Spinal cord (tissue), 10 donors: ENCODE measurements at places on chromosomes 16 and 17. TPM values are rescaled to one million over a fixed set of nuclear protein-coding genes. Genes with fewer than 3 reads are reported as not detected.

Gene CLEC18A
- 1.6 TPM for total RNA-seq

Gene NUPR1
- total RNA-seq = 1.6 TPM

Gene CACNB1
- total RNA-seq = 20.5 TPM

Gene CD300LB
- total RNA-seq = 0.30 TPM

Gene PERCC1
- total RNA-seq = not detected

Gene CCDC78
- 7.5 TPM for total RNA-seq

DNA sequence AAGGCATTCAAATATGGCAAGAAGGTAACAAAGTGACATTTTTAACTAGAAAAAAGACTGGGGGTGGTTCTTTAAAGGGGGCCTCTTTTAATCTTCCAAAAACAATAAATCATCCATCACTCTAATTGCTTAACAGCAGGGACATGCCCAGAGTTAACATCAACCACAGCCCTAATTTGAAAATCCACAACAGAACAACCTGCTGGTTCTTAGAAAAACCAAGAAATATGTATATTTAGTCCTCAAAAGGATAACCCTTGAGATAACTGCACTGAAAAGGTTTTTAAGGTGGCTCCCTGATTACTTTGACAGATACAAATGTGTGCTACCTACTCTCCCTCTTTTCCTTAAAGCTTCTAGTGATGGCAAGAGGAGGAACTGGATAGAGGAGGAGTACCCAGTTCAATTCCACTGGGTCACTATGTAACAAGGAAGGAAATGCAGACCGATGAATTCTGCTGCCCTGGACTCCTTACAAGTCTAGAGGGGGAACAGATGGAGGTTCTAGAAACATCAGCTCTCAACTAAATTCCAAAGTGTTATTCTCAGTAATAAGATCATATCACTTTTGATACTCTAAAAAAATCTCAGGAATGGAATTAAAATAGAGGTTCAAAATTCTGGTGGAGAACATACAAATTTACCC, 54.3 kb downstream of the N4BP1 start:
- DNase-seq = no peak
- H3K27me3 ChIP-seq = no peaks in the 10 kb centered on the region
- H3K4me3 ChIP-seq = no peak overlapping the region
- peaks cover 7% of the 10 kb centered on the region for H3K4me1 ChIP-seq
- peaks cover 8% of the 10 kb centered on the region for H3K36me3 ChIP-seq

GRCh38 chr17:68565661-68566441, 35.3 kb downstream of the FAM20A start:
- no peak overlapping the region for H3K4me3 ChIP-seq
- H3K4me1 ChIP-seq = no peaks in the 10 kb centered on the region
- no peak overlapping the region for H3K27ac ChIP-seq
- H3K36me3 ChIP-seq = no peaks in the 10 kb centered on the region
- H3K27me3 ChIP-seq = no peaks in the 10 kb centered on the region

GRCh38 chr17:83051396-83052240, 27.8 kb upstream of the METRNL start:
- no peaks in the 10 kb centered on the region for H3K27me3 ChIP-seq
- H3K36me3 ChIP-seq = peaks cover 4% of the 10 kb centered on the region
- peak overlapping the region; percentile 76 for H3K27ac ChIP-seq

- no peaks in the 10 kb centered on the region for H3K4me1 ChIP-seq
- no peak overlapping the region for H3K4me3 ChIP-seq
- H3K27ac ChIP-seq = no peak overlapping the region
These were observed 432.2 kb upstream of the KIF2B start for GRCh38 chr17:53390575-53390974.

- H3K36me3 ChIP-seq = peaks cover 15% of the 10 kb centered on the region
- no peak for DNase-seq
- no peak overlapping the region for H3K4me3 ChIP-seq
- H3K27me3 ChIP-seq = no peaks in the 10 kb centered on the region
These were observed 16.3 kb downstream of the MAPT start for GRCh38 chr17:45910667-45911066.
